ENCODE measurements at places on chromosomes 16 and 17.

DNA sequence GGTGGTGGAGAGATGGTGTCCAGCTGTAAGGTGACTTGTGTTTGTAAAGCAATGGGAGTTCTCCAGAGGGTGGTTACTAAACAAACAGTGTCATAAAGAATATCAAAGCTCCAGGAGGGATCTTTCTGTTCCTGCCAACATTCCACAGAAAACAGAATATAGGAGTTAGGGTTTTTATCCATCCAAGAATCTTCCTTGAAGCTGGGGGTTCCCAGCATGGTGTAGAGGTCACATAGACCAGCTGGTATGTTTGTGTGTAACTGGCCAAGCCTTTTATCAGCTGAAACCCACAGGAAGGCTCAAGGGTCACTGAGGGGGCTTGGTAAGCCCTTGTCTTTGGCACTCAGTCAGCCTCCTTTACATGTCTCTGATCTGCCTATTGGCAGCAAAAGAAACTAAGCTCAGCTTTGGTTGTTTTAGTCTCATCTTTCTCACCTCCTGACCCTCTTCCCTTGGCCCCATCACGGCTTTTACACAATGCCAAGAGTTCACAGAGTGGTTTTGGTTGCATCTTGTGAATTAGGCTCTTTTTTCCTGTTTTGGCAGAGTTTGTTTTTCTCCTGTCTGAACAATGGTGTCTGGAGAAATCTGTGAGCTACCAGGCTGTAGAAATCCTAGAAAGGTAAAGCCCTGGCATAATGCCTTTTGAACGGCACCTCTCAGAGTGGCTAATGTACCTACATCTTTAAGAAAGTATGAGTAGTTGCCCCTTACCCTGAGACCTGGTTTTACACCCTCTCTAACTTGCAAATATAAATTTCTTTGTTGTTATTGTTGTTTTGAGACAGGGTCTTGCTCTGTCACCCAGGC, 4.6 kb downstream of the CNTD1 start:
- DNase-seq: no peak

- no peak for DNase-seq
Observed at GRCh38 chr17:57940653-57941329, 14.4 kb downstream of the CUEDC1 start.

- DNase-seq: no peak
Observed at GRCh38 chr17:5571281-5571680, 13.0 kb downstream of the NLRP1 start.

GRCh38 chr17:28570716-28571360, 486 bp downstream of the PIGS start:
- DNase-seq: no peak

GRCh38 chr17:82031885-82032627, 578 bp downstream of the RAC3 start:
- DNase-seq: no peak
